NCI-H2171 treated with DMSO at 0.1 percent for 48 hours (cell line): ENCODE measurements at places on chromosomes 7 and 10.
A peak's percentile ranks its signal among the peaks of the same experiment; 100 is the strongest.

DNA sequence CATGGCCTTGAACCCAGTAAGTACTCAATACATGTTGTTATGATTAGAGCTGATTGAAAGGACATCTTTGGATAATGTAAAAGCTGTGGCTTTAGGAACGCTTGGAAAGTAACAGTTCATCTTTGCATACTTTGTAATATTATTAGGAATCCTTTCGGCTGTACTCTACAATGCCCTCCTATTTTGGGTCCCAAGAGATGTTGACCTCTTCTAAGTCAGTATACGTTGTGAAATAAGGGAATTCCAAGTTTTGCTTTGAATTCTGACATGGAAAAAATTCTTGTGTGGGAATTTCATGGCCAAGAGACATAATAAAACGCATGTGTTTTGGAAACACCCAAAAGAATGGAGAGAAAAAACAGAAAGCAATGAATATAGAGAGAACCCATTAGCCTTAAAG lies 7.7 kb downstream of the AGR3 start:
- DNase-seq: no peak

DNA sequence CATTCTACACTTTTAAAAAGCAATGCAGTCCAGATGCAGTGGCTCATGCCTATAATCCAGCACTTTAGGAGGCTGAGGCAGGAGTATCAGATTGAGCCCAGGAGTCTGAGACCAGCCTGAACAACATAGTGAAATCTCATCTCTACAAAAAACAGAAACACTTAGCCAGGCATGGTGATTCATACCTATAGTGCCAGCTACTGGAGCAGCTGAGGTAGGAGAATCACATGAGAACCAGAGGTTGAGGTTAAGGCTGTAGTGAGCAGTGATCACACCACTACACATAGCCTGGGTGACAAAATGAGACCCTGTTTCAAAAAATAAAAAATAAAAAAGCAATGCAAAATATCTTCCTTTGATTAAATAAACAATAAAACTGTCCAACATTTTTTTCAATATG lies 205.2 kb downstream of the GRM8 start:
- no peak for DNase-seq

DNA sequence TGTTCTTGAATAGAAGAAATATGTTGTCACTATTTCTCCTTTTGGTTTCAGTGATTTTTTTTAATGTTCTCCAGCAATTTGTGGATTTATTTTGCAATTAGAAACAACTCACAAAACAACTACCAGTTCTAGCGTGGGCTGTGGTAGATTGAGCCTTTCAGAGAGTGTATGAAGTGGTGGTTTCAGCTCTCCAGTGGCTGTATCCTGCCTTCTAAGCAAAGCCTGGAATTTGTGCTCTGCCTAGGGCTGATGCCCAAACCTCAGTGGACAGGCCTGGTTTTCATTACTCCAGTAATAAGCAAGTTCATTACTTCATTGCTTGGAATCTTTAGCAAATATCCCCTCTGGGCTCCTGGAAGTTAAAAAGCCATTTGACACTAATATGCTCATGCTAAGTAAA lies 35.9 kb downstream of the APBB1IP start:
- DNase-seq: no peak

DNA sequence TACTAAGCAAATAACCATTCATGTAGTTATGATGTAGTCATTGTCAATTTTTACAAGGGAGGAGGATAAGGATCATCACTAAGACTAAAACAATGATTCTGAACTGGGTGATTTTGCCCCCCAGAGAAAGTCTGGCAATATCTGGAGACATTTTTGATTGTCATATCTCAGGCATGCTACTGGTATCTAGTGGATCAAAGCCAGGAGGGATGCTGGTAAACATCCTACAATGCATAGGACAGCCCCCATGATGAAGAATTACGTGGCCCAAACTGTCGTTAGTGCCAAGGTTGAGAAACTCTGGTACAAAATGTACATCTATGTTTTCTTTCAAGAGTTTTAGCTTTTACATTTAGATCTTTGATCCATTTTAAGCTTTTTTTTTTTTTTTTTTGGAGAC lies 57.3 kb downstream of the GBF1 start:
- DNase-seq: no peak

GRCh38 chr10:131354380-131354779 lies 42.9 kb upstream of the TCERG1L start:
- DNase-seq: no peak

GRCh38 chr10:88092973-88093372 lies 229.5 kb downstream of the PTEN start:
- peak; percentile 13 for DNase-seq

DNA sequence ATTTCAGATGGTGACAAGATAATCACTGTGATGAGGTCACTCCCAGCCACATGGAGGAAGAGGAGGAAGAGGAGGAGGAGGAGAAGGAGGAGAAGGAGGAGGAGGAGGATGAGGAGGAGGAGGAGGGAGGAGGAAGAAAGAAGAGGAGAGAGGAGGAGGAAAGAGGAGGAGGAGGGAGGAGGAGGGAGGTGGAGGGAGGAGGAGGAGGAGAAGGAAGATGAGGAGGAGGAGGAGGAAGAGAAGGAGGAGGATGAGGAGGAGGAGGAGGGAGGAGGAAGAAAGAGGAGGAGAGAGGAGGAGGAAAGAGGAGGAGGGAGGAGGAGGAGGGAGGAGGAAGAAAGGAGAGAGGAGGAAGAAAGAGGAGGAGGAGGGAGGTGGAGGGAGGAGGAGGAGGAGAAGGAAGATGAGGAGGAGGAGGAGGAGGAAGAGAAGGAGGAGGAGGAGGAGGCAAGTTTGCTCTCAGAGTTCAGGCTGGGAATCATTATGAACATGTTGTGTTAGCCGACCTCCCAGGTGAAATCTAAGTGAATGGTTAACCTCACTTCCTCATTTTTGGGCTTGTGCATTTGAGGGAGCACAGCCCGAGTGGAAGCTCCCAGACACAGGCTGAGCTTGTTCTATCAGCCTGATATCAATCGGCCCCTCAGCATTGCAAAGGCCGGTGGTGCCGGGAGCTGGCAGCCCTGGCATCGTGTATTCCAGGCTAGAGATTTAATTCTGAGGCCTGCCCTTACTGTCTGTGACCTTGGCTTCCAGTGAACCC lies 236.2 kb upstream of the PITRM1 start:
- DNase-seq: no peak

DNA sequence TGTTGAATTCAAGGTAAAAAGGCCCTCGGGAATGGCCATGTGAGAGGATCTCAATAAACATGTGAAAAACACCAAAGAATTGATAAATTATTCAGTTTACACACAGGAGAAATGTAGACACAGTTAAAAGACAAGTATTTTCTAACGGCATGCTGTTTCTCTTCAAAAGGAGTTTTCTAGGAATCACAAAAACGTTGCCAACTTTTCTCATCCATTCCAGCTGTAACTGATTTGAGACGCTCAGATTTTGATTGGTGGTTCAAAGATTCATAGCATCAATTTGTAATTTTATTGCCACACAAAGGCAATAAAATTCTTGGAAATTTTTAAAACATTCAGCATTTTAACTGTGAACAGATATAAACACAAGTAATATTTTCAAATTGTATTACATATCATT lies 384.9 kb upstream of the PFKP start:
- no peak for DNase-seq

GRCh38 chr7:50204581-50204980 lies 99.9 kb upstream of the IKZF1 start:
- no peak for DNase-seq

GRCh38 chr7:87530126-87530525 lies 54.6 kb upstream of the ABCB4 start:
- no peak for DNase-seq

DNA sequence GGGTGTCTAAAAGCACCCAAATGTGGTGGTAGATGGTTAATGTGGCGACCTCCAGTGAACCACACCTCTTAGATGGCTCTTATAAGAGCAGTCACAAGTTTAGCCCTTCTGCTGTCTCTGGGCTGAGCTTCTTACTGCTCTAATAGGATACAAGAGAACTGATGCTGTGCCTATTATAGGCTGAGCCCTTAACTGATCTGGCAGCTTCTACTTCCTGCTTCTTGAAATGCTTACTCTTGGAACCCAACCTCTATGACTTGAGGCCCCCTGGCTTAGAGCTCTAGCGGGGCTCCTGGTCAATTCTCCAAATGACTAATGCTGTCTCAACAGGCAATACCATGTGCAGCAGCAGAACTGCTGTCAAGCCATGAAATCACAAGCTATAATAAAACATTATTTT lies 35.0 kb upstream of the LSM8 start:
- DNase-seq: no peak

- DNase-seq: no peak
Measured at GRCh38 chr7:120033114-120033513, 239.9 kb upstream of the KCND2 start.
